ENCODE measurements at places on chromosomes 3 and 15.

GRCh38 chr3:164024786-164025185, 1053.5 kb downstream of the SI start:
- no peak for DNase-seq

DNA sequence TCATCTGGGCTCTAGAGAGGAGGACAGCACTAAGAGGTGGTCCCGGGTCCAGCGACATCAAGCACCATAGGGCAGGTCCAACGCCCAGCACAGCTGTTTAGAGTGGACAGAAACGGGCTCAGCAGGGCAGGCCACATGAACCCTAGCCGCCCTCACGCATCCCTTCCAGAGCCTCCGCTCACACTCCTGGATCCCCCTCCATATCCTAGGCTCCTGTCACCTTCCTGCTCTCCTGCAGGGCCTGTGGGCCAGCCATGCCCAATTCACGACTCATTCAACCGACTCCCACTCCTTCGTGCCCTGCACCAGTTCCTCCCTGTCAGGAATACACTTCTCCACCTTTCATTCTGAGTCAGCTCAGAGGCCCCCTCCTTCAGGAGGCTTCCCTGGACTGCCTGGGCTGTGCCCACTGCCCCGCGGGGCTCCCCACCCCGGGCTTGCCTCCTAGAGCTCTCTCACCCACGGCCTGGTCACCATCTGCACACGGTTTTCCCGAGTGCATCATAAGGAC, 90.2 kb downstream of the LINGO1 start:
- DNase-seq: no peak

GRCh38 chr3:72050048-72050632, 265.2 kb upstream of the PROK2 start:
- no peak for DNase-seq

DNA sequence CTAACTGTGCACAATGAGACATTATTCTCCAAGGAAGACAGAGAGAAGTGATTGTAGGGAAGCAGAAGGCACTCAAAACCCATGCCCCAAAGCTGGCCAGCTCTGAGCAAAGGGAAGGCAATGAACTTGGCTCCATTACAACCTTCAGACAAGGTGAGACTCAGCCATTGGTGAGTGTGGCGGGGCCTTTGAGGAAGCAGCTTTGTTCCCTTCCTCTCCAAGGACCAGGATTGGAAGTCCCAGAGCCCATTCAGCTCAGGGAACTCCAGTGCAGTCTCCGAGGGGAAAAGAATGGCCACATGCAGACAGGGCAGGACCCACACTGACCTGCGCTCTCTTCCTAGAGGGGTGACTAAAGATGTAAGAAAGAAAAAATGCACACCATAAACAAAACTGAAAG, 23.1 kb downstream of the HEG1 start:
- no peak for DNase-seq

DNA sequence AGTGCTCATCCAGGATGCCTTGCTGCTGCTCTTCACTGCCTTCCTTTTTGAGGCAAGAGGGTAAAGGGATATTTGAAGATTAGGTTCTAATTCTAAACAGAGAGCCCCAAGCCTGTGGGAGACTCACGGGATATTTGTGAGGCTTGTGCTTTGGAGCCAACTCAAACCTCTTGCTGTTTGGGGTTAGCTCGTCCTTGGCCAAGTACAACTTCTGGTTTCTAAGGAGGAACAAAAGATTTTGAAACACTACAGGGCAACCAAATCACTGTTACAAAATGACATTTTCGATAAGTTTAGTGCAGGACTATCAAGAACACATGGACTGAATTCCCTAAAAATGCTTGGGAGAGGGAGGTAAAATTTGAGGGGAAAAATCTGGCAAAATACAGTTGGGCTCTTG, 190.2 kb downstream of the RORA start:
- no peak for DNase-seq

DNA sequence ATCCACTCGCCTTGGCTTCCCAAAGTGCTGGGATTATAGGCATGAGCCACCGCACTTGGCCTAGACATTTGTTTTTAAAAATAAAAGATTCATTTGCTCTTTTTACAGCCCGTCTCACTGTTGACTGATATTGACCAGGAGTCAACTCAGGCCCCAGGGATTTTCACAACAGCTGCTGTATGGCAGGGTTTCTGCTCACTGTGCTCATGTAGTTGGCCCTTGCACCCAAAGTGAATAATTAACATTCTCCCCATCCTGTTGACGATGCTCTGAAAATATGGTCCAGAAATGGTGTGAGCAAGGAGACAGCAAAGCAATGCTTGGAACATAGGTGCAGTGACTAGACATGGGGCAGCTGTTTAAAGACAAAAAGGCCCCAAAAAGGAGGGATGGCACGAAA, 2.9 kb upstream of the CCR5 start:
- no peak for DNase-seq

DNA sequence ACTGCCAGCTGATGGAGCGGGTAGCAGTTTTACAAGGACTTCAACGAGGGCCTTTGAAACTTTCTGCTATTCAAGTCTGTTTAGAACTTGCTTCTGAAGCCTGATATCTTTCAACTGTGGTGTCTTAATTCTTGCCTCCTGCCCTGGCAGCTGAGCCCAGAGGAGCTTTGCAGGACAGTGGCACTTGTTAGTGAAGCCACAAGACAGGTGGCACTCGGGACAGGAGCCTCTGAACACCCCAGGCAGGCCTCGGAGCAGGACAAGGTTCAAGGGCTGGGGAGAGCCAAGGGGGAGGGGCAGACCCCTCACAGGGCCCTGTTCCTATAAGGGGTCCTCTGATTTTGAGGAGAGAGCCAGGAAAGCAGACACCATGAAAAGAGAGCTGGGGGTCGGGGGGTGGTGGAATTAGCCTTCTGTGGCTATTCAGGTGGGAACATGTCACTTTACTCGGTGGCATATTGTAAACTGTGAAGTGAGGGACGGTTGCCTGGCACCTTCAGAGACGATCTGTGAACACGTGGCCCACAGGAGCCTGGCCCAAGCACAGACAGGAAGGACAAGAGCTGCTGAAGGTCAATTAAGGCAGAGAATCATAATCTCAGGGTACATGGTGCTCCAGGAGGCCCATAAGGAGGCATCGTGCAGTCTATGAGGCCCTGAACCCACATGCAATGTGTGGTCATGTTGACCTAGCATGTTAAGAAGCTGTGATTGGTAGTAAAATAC, 30.1 kb upstream of the KY start:
- DNase-seq: no peak

DNA sequence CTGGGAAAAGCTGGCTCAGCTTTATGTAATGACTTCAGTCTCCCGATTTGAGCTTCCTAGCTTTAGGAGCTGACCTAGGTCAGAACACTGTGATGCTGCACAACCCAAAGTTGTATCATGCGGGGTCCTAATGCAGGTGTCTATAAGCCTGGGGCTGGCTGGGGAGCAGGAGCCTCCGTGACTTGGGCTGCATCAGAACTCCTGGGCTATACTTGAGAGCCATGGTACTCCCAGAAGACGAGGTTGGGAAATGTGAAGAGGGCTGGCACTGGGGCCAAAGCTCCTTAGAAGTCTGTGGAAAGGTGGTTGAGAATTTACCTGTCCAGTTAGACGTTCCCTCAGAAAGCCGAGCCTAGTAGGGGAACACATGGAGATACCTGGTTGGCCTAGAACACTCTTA, 57.0 kb downstream of the BSN start:
- DNase-seq: no peak

DNA sequence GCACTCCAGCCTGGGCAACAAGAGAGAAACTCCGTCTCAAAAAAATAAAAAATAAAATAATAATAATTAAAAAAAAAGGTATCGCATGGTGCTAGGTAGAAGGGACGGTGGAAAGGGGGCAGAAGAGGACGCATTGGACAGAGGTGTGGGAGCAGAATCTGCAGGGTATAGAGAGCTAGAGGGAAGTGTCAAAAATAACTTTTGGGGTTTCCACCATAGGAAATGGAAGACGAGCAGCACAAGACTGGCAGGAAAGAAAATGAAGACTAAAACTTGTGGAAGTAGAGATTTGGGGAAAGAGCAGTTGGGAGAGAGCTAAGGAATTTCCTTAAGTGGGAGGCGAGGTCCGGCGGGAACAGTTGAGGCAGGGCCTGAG, 585 bp upstream of the MKRN2 start:
- DNase-seq: no peak

DNA sequence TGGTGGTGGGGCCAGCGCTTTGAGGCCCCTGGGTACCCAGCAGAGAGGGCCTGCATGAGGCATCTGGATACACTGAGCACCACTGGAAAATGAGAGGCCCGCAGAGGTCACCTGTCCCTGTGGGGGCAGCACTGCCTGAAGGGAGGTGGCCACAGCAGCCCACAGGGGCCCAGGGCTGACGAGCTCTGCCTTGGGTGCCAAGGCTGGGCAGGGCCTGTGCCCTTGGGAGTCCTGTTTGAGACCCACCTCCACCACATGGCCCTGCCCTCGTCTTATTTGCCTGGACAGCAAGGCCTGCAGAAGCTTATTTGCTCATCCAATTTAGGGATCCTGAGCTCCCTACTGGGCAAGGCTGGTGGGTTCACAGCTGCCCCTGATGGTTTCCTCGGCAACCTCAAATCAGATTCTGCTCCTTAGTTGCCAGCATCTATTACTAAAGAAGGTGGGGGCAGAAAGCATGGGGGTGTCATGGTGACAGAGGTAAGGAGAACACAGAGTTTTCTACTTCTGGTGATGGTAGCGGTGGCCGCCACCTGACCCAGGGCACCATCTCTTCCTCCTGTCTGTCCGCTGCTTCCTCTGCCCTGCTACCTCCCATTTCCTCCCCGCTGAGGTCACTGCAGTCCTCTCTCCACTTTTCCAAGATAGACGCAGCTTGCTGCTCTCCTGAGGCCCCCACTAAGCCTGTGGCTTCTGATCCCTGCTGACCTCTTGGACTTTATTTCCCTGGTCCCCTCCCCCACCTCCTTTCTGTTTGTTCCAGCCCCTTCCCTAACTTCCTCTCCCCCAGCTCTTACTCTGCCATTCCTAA, 62.9 kb downstream of the HMCES start:
- no peak for DNase-seq

- DNase-seq: no peak
Measured at GRCh38 chr3:48716508-48716981, 476 bp downstream of the IP6K2 start.

- peak; percentile 83 for DNase-seq
Measured at GRCh38 chr3:171384101-171384891, 75.9 kb downstream of the TNIK start.

GRCh38 chr3:179149406-179149867, 1.3 kb downstream of the PIK3CA start:
- DNase-seq: no peak

DNA sequence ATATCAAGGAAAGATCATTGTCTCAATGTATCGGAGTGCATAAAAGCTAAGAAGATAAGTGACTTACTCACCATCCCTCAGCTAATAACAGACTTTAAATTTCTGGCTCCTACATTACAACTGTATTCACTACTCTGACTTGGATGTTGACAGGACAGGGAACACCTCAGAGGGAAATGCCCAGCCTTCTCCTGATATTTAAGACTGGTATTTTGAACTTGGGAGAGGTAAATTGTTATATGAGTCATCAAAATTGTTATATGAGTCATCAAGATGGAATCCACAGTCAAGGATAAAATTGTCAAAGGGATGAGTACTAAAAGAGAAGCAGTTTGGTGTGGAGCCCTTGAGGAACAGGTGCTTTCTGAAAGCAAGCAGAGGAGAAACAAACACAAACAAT, 961.4 kb downstream of the VGLL3 start:
- DNase-seq: peak; percentile 17

- no peak for DNase-seq
Measured at GRCh38 chr15:32844118-32844711, 126.4 kb downstream of the GREM1 start.

DNA sequence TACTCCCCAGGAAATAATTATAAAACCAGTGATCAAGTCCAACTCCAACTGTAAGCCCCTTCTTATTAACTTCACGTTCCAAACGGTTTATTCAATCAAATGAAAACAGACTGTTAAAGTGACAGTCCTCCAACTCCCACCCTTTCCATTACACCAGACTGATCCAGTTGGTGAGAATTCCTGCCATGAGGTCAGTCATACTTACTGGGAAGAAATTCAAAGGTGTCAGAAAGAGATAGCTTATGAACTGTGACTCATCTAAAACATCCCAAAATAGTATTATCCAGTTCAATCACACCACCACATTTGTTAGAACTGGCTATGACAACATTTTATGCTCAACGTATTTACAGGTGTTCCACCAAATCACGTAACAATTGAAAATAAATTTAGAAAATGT, 19.5 kb downstream of the SMARCC1 start:
- no peak for DNase-seq

- no peak for DNase-seq
Measured at GRCh38 chr3:131701153-131701770, 198.5 kb upstream of the MRPL3 start.

GRCh38 chr3:11757441-11757875, 89.2 kb downstream of the TAMM41 start:
- peak; percentile 56 for DNase-seq

- DNase-seq: no peak
Measured at GRCh38 chr15:71760852-71761251, 49.5 kb upstream of the NR2E3 start.

- DNase-seq: no peak
Measured at GRCh38 chr15:89665449-89666181, 10.3 kb upstream of the KIF7 start.

- no peak for DNase-seq
Measured at GRCh38 chr15:39939487-39940452, 5.9 kb downstream of the EIF2AK4 start.

DNA sequence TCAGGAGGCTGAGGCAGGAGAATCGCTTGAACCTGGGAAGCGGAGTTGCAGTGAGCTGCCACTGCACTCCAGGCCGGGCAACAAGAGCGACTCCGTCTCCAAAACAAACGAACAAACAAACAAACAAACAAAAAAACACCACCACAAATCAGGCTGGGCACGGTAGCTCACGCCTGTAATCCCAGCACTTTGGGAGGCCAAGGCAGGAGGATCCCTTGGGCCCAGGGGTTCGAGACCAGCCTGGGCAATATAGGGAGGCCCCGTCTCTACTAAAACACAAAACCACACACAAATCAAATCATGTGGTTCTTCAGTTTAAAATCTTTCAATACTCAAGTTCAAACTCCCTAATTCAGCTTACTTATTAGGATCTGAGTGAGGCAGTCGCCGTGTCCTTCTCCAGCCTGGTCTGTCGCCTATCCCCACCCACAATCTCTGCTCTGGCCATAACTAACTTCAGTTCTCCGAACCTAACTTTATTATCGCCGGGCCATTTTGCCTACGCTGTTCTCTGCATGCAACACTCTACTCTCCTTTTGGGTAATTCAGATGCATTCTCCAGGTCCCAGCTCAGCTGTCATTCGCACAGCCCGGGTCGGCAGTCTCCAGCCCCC, 660 bp upstream of the RTF1 start:
- DNase-seq: no peak
